Stimulated activated CD4-positive, alpha-beta T cell treated with anti-CD3 and anti-CD28 coated beads, Interleukin-15, amount 100 ng/mL, for 48 hours (primary cell): ENCODE measurements at places on chromosomes 7 and 10.

GRCh38 chr10:124727361-124727960 is 16.7 kb downstream of the FAM53B start:
- DNase-seq, result no peak

GRCh38 chr7:537911-538634 is 18.4 kb upstream of the PDGFA start:
- no peak for DNase-seq

- DNase-seq, result no peak
Observed at GRCh38 chr7:47688311-47689100, 106.6 kb upstream of the TNS3 start.

DNA sequence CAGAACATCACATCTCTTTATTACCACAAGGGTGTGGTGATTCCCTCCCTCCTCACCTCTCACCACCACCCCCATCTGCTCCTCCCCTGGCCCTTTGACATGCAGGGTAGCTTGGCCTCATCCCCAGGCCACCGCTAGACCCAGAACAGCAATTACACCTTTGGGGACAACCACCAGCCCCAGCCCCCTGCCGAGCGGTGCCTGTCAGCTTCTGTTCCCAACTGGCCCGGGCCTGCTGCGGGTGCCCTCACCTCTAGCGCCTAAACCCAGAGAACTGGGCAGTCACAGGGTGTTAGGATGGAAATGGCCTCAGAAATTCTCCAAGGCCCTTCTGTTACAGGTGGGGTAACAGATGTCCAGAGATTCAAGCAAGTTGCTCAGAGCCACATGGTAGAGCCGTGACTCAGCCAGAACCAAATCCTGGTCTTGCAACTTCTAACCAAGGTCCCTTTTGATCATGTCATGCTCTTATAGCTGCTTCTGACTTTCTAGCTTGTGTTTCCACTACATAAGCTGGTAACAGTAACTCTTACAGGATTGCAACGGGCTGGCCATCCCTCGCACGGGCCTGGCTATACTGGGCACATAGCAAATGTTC is 78.0 kb downstream of the PRKAG2 start:
- no peak for DNase-seq

- no peak for DNase-seq
Observed at GRCh38 chr7:64618785-64619456, 47.0 kb upstream of the ZNF107 start.

DNA sequence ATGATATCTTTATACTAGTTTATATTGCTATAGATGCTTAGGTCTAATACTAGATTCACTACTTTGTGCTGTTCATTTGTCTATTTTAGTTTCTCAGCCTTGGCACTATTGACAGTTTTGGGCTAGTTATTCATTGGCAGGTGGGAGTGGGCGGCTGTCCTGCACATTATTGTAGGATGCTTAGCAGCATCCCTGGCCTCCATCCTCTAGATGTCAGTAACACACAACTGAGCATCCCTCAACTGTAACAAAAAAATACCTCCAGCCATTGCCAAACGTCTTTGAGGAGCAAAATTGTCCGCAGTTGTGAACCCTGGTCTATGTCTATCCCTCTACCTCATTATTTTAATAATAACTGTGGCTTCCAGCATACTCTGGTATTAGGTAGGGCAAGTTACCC is 34.4 kb upstream of the PNLIP start:
- no peak for DNase-seq

GRCh38 chr7:44280993-44281721 is 44.2 kb downstream of the CAMK2B start:
- DNase-seq, result no peak

GRCh38 chr10:59433720-59434428 is 71.5 kb upstream of the FAM13C start:
- no peak for DNase-seq

DNA sequence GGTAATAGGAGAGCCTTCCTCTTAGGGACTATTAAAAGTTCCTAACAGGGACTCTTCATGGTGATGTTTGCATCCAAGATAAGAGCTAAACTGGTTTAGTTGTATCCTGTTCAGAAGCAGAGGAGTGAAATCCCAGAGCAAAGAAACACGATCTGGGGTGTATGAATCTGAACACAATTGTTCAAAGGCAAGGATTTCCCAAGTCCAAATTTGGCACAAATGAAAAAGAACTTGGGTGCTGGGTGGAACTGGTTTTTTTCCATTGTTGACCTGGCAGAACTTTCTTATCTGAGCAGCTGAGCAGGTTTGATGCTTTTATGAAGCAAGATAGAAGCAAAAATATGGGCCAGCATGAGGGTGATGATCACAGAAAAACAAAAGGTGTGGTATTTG is 6.0 kb downstream of the AGFG2 start:
- DNase-seq, result no peak

DNA sequence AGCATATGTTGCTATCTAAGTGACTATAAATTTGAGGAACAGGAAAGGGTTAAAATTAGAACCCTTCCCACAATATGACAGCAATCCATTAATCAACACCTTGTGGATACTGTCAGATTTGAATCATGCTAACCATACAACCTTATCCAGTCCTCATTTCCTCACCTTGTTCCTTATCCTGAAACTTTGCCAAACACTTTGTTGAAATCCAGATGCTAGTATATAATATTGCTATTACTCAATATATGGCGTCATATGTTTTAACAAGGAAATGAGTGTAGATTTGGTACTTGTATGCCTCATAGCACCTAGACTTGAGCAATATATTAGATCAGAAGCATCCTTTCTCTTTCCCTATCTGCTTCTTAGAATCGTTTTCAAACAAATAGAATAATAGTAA is 66.3 kb upstream of the SLC25A13 start:
- DNase-seq, result no peak

GRCh38 chr10:76115131-76115470 is 683.7 kb downstream of the LRMDA start:
- DNase-seq, result no peak

GRCh38 chr10:97025613-97026242 is 160.0 kb downstream of the SLIT1 start:
- DNase-seq, result peak; percentile 28

GRCh38 chr7:17046259-17046658 is 164.5 kb upstream of the AGR3 start:
- no peak for DNase-seq

DNA sequence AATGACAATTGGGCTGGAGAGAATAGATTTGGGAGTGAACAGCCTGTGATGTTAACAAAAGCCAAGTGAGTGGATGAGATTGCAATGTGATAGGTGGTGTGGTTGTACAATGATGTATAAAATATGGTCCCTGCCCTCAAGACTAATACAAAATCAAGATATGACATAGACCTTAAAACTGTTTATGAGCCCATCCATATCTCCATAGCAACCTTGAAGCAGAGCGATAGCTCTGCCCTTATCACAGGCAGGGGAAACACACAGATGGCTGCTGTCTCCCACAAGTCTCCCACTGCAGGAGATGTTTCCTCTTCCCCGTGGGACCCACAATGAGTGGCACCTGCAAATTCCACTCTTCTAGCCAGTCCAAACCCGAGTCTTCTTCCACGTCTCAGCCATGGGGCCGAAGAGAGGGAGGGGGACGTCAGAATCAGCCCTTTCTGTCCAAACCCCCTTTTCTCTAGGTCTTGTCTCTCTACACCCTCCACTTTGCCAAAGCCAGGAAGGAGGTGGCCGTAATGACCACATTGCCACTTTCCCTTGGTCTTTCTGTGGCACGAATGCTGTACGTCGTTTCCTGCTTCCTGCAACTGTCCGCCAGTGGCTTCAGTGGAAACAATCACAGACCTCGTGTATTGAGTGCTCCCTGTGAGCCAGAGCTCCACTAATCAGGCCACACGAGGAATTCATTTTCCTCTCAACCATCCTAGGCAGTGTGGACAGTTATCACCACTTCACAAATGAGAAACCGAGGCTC is 7.5 kb upstream of the TBXAS1 start:
- no peak for DNase-seq

- DNase-seq, result no peak
Observed at GRCh38 chr10:71252220-71252619, 39.9 kb downstream of the UNC5B start.

DNA sequence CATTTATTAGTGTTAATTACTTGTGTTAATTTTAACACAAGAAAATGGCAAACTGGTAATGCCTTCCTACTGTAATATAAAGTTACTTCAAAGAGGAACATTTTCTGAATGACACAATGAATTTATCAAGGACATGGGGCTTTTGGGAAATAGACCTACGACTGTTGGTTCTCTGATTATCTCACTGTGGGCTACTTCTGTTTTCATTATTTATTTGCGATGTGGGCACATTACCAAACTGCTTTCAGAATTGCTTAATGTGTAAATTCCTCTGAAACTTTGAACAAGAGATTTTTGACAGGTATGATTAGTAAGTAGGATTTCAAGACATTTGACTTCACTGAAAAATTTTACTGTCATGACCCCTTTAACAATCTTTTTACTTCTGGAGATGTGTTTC is 535.6 kb downstream of the CNTNAP2 start:
- DNase-seq, result no peak

GRCh38 chr7:46450886-46451285 is 529.8 kb upstream of the IGFBP3 start:
- no peak for DNase-seq

GRCh38 chr10:29304995-29305335 is 16.1 kb downstream of the LYZL1 start:
- no peak for DNase-seq

DNA sequence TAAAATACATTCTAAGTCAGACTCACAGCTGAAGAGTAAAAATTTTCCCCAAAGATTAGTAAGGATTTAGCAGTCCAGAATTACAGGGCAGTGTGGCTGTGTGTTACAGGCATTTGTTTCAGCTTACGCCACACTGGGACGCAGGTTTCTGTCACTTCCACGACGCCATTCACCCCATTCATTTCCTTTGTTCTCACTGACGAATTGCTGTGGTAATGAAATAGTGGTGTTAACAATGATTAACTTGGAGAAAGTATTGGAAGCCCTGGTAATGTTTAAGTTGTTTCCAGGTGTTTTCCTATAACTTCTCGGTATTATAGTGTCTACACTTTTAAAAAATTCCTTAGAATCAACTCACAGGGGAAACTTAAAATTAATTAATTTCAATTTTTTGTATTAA is 370.9 kb downstream of the SH2D4B start:
- no peak for DNase-seq

DNA sequence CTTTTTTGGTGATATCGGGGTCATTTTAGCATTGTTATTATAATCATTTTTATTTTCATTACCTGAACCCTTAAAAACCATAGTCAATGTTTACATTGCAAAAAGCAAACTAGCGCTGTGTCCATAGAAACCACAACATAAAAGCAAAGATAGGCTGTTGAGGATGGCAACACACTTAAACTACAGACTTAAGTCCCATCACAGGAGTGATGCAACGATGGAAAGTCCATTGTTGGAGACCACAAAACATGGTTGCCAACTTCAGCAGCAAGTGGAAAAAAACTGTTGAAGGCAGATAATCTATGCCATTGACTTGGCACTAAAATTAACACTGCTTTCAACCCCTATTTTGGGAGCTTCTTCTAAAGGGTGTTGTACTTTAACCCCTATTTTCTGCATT is 398.8 kb upstream of the IGFBP3 start:
- DNase-seq, result no peak

DNA sequence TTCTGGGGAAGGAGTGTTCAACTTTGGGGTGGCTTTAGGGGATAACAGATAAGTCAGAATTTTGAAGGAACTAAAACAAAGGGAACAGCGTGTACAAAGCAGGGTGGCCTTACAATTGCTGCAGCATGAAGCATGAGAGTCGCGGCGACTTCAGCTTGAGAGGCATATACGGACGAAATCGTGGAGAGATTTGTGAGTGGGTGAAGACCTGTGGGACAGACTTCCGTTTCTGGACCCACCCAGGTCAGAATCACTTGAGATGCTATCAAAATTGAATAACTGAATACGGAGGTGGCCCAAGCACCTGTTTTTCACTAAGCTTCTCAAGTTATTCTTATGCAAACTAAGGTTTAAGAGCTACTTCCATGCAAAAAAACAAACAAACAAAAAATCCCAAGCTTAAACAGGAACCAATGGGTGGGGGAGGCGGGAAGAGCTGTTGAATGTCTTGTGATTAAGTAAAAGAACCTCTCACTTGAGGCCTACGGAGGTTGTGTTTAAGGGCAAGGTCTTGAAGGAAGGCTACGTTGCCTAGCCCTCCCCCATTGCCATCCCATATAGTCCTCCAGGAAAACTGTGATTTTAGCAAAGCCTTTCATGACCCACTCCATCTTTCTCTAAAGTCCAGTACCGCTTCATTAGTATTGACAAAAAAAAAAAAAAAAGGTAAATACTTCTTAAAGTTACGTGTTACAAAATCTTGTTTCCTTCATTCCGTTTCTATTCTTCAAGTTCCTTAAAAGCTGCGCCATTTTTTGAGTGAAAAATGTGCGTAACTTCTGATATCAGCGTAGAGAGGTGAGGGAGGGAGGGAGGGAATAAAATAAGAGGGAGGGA is 1.3 kb upstream of the TRIM24 start:
- DNase-seq, result no peak

GRCh38 chr10:76882796-76883195 is 754.8 kb downstream of the KCNMA1 start:
- DNase-seq, result no peak

- DNase-seq, result no peak
Observed at GRCh38 chr10:72030762-72031543, 57.4 kb downstream of the SPOCK2 start.

DNA sequence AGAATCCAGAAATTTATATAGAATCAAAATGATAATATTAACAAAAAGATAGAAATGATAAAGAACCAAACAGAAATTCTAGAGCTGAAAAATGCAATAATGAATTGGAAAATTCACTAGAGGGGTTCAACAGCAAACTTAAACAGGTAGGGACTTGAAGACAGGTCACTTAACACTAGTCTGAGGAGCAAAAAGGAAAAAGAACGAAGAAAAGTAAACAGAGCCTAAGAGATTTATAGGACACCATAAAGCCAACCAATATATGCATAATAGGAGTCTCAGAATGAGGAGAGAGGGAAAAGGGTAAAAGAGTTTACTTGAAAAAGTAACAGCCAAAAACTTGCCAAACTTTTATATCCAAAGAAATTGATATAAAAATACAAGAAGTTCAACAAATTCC is 44.3 kb upstream of the RET start:
- no peak for DNase-seq

GRCh38 chr7:42161110-42161509 is 75.9 kb downstream of the GLI3 start:
- DNase-seq, result no peak

GRCh38 chr7:121344093-121344492 is 15.3 kb downstream of the WNT16 start:
- no peak for DNase-seq

GRCh38 chr10:132151286-132151950 is 35.3 kb upstream of the DPYSL4 start:
- DNase-seq, result no peak

GRCh38 chr7:366161-366803 is 76.3 kb downstream of the FOXL3 start:
- no peak for DNase-seq

GRCh38 chr10:10156917-10157600 is 860.6 kb upstream of the CELF2 start:
- no peak for DNase-seq

DNA sequence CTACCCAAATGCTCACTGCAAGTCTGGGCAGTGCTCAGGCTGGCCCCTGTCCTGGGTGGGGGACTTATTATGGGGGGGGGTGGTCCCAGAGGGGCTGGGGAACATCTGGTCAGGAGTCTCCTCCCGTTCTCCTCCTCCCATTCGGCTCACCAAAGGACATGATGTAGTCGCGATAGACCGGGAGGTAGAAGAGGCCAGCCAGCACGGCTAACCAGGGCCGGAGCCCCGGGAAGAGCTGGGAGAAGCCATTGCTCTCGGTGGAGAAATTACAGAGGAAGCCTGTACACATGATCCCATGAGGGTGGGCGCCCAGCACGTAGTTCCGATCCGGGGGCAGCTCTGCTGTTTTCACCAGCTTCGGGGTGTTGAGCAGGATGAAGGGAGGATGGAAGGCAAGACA is 2.4 kb downstream of the MOGAT3 start:
- no peak for DNase-seq
